ENCODE measurements at places on chromosomes 2 and 18.

- no peak for DNase-seq
Observed at GRCh38 chr2:23510471-23510870, 125.5 kb downstream of the KLHL29 start.

- DNase-seq: peak; percentile 10
Observed at GRCh38 chr2:206004004-206004693, 81.8 kb downstream of the INO80D start.

DNA sequence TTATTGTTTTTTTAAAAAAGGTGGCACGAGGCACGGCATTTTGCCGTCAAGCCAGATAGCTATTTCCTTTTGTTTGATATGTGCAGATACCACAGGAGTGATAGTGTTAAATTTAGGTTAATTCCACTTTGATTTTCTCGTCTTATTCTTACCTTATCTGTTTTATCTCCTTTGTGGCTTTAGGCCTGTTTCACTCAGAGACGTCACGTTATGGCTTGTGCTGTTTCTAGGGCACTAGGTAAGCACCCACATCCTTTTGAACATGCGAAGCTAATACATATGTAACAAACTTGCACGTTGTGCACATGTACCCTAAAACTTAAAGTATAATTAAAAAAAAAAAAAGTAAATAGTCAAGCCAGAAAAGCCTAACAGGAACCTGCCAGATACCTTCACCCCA is 57.8 kb downstream of the C18orf63 start:
- DNase-seq: no peak

- DNase-seq: no peak
Observed at GRCh38 chr18:21264651-21265050, 22.6 kb downstream of the GREB1L start.

DNA sequence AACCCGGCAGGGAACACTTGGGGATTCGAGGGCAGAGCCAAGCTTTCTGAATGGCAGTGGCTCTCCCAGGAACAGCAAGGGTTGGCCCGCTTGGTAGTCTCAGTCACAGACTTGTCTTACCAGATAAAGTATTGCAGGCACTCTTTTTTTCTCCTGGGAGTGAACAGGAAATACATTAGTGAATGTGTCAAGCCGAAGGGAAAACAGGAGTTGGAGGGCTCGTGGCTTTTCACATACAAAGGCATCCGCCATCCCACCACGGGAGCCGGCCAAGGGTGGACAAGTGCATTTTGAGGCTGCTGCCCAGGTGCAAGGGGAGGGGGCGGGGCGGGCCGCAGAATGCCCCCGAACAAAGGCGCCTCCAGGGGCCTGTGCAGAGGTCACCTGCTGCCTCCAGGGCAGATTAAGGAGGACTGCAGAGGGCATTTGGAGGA is 163.3 kb upstream of the SIX3 start:
- no peak for DNase-seq

DNA sequence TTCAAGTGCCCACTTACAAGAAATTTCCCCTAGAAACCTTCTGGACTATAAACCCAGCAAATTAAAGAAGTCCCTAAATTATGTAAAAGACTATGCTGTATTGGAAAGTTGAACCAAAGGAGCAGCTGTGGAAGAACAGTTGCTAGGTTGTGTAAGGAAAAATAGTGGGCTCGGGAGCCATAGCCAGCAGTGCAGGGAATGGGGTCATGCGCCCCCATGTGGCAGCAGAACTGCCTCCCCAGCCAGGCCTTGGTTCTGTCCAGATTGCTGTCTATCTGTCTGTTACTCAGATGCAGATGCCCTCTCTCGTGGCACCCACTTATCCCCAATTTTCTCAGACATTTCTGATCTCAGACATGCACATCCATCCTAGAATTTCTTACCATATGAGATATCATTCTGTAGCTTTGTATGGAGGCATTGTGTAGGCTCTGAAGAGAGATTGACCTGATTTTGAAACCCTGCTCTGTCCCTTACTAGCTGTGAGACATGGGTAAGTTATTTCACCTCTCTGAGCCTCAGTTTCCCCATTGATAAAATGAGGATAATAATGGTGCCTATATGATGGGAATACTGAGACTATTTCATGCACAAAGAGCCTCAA is 258.3 kb downstream of the SS18 start:
- DNase-seq: peak; percentile 80

- DNase-seq: no peak
Observed at GRCh38 chr18:22132258-22132657, 37.1 kb upstream of the GATA6 start.

All from suppressor macrophage (primary cell).